ENCODE measurements at places on chromosomes 2 and 18.

- no peak for DNase-seq
Observed at GRCh38 chr2:145546091-145546490, 1026.2 kb upstream of the ZEB2 start.

DNA sequence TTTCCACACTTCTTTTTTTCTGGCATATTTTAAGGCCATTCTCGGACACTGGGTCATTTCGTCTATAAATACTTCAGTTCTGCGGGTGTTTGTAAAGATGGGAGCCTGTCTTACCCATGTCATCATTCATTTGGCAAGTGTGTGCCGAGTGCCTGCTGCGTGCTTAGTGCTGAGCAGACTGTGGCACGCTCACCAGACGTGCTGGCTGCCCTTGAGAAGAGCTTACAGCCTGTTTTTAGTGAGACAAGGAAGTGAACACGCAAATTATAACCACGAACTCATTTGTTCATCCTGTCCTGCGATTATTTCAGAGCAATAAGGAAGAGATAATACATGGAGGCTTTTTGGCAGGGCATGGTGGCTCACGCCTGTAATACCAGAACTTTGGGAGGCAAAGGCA is 10.4 kb upstream of the STON1 start:
- no peak for DNase-seq

- DNase-seq: no peak
Observed at GRCh38 chr2:135689679-135690078, 52.0 kb upstream of the UBXN4 start.

- DNase-seq: no peak
Observed at GRCh38 chr2:40820319-40820718, 368.4 kb upstream of the SLC8A1 start.

DNA sequence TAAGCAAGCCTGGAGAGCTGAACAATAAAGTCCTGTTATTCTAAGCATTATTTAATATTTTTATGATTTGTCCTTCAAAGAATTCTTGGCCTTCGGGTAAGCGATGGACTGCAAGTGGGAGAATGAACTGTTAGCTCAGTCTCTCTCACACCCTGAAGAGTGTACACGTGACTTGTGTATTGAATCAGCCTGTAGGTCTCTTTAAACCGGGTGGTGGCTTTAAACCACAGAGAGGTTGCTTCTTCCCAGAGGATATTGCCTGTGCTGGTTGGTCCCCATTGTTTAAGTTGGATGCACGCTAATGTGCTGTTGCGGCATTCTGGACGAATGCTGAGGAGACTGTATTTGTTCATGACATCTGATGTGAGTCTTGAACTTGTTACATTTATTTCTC is 183.3 kb downstream of the LTBP1 start:
- DNase-seq: no peak

DNA sequence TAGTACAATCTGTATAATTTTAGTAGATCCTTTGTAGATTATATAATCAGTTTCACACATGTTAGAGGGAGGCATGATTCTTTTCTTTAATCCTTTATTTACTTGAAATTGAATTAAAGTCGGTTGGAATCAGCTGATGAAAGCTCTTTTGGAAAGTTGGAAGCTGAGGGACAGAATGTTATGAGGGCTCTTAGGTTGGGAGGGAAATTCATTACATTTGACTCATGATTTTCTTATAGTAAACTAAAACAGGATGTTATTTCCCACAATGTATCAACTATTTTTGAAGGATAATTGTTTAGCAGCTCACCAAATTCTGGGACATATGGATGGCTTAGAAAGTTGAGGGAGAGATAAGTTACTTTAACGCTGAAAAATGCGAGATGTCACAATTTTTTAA is 52.7 kb upstream of the TMEFF2 start:
- no peak for DNase-seq

GRCh38 chr2:176107731-176108181 is 676 bp downstream of the HOXD11 start:
- DNase-seq: no peak

DNA sequence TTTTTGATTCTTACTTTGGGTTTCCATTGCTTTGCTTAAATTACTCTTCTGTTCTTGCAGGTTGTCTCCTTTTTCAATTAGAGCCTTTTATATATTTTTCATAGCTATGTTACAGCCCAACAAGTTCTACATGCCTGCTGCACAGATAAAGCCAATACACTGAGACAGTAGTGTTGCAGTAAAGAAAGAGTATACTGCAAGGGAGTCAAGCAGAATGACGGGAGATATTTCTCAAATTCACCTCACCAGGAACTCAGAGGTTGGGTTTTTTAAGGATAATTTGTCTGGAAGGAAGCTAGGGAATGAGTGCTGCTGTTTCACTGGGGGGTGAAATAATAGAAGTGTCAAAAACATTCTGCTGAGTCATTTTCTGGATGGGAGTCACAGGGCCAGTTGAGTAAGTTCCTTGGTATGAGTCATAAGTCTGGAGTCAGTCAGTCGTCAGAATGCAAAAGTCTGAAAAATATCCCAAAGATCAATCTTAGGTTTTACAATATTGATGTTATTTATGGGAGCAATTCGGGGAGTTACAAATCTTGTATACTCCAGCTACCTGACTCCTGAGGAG is 193.0 kb upstream of the RGPD4 start:
- no peak for DNase-seq

DNA sequence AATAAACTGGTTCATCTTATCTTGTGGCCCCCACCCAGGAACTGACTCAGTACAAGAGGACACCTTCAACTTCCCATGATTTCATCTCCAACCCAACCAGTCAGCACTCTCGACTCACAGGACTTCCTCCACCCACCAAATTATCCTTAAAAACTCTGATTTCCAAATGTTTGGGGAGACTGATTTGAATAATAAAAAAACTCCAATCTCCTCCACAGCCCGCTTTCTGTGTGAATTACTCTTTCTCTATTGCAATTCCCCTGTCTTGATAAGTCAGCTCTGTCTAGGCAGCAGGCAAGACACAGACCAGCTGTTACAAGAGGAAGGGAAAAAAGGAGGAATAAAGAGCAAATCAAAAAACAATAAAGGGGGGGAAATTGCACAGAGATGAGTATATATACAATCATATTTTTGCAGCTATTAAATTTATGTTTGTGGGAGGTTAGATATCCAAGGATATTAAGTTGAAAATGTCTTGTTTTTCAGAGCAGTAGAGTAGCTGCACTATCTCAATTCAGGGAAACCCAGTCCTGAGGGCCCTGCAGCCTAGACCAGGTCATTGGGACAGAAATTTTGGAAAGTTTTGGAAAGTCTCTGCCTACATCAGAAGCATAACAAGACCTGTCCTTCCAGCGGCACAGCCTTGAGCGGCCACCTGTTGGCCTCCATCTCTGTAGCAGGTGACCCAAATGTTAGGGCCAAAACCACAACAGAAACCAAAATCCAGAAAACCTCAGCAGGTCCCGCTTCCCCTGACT is 32.8 kb upstream of the SIGLEC15 start:
- no peak for DNase-seq

DNA sequence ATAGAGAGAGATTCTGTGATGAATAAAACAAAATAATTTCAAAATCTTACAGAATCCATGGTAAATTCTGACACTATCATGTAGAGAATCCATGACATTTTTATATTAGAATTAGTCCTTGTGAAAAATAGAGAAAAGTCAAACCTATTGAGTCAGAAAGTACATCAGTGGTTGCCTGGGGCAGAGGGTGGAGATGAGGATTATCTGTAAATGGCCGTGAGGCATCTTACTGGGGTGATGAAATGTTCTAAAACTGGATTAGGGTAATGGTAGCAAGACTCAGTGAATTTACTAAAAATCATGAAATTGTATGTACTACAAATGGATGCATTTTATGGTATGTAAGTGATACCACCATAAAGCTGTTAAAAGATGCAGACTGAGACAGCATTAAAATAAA is 323.1 kb downstream of the SLC8A1 start:
- DNase-seq: no peak

DNA sequence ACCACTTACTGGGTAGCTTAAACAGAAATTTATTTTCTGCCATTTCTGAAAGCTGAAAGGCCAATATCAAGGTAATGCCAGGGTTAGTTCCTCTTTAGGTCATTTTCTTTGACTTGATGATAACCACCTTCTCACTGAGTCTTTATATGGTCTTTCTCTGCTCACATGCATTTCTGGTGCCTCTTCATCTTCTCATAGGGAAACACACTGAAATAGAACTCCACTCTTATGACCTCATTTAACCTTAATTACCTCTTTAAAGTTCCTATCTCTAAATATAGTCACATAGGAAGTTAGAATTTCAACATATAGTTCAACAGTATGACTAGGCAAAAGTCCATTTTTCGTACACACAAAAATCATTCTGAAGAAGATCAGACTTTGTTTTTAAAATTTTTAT is 616.8 kb upstream of the VRK2 start:
- no peak for DNase-seq

GRCh38 chr2:206202446-206202845 is 42.8 kb downstream of the EEF1B2 start:
- no peak for DNase-seq

DNA sequence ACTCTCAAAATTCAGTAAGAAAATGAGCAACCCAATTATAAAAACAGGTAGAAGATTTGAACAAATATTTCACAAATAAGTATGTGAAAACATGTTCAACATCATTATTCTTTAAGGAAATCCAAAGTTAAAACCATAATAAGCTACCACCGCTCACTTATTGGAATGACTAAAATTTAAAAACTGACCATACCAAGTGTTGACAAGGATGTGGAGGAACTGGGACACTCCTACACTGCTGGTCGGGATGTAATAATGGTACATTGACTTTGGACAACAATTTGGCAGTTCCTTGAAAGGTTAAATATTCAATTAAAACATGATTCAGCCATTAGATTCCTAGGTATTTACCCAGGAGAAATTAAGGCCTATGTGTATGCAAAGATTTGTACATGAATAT is 336.5 kb downstream of the IRS1 start:
- DNase-seq: no peak

DNA sequence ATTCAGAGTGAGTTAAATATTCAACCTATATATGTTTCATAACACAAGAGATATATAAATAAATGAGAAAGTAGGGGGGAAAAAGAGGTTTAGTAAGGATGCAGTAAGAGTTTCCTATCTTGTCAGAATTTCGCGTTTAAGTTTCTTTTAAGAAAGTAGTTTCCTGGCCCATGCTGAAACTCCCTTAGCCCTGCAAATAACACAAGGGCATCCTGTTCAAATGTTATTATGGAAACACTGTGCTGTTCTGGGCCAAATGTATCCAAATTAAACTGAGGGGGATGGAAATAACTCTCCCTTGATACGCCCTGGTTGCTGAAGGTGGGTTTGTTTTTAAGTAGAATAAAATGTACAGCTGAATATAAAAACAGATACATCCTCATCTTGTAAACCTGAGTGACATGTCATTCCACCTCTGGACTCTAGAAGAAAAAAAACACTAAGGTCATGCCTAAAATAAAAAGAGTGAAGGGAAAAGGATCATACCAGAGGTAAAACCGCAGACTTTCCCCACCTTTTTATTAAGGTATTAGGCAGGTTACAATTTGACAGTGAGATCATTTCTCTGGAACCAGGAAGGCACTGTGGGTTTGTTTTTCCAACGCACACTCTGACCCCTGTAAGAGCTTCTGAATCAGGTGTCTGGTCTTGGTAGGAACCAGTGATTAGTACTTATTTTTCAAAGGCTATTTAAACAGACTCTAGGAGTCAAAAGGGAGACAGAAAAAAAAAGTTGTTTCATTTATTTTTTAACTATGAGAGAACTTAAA is 16.7 kb downstream of the BCL2 start:
- no peak for DNase-seq

DNA sequence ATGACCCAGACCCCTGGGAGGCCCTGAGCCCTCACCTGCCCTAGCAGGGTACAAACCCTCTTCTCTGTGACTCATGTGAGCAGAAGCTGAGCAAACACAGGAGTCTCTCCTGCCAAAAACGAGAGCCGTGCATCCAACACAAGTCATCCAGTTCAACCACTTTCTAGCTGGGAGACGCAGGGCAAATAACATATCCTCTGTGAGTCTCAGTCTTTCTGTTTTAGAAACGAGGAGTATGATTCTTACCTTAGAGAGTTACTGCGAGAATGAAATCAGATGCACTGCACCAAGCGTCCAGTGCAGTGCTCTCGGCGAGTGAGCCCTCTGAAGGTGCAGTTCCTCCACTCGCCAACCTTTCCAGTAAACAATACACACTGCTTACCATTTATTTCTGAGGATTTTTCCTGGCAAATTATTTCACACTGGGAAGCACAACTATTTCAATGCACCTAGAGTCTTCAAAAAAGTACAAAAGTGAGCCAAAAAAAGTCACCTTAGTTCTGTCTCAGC is 331.8 kb upstream of the MYT1L start:
- no peak for DNase-seq

GRCh38 chr18:7733642-7734041 is 166.5 kb downstream of the PTPRM start:
- DNase-seq: no peak

DNA sequence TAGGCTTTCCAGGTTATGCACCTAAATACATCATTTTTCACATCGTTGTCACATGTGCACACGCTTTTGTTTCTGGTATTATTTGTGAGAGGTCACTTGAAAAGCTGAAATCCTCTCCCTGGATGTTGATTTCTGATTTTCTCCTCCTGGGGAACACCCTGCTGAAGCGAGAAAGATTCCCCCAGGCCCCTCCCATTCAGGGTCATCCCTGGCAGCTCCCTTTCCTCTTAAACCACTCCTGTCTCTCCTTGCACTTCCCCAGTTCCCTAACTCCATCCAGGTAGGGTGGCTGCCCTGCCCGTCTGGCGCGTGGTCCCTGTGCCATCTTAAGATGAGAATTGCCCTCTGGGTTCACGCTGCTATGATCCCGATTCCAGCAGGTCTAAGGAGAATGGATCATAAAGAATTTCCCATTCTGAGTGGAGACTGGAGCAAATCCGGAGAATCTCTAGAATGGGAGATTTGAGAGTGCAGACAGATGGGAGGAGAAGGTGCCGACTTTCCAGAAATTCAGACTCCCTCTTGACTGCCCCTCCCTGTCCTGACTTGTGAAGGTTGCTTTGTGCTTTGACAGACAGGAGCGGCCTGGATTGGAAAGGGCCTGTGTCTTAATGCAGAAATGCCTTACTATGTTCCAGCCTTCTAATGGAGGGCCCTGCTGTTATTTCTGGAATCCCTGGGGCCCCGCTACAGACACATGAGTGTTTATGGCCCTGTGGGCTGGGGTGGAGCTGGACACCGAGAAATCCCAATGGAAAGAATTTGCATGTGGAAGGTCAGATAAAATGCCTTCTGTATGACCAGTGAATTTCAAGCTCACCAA is 1.3 kb upstream of the YWHAQ start:
- no peak for DNase-seq

- no peak for DNase-seq
Observed at GRCh38 chr18:58495207-58495606, 133.7 kb downstream of the ALPK2 start.

DNA sequence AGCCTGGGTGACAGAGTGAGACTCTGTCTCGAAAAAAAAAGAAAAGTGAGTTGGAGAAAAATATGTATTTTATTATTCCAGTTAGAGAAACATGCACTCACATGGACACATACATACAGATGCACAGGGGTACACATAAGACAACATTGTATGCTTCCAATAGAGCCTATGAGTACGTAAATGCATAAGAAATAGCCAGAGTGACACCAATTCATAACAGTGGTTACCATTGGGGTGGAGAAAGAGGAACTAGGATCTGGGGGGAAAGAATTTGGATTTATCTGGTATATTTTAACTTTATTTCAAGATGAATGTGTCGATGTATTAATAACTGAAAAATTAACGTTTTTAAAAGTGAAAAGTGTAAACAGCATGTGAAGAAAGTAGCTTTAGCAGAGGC is 16.1 kb downstream of the IL36A start:
- no peak for DNase-seq

Data from NCI-H1694 treated with DMSO at 0.1 percent for 48 hours (cell line).